ENCODE measurements at places on chromosomes 12 and 14.

GRCh38 chr12:55188974-55189556, 31.8 kb upstream of the OR10A7 start:
- DNase-seq = peak; percentile 51

- no peak for DNase-seq
Measured at GRCh38 chr12:93101367-93101766, 172.3 kb upstream of the EEA1 start.

DNA sequence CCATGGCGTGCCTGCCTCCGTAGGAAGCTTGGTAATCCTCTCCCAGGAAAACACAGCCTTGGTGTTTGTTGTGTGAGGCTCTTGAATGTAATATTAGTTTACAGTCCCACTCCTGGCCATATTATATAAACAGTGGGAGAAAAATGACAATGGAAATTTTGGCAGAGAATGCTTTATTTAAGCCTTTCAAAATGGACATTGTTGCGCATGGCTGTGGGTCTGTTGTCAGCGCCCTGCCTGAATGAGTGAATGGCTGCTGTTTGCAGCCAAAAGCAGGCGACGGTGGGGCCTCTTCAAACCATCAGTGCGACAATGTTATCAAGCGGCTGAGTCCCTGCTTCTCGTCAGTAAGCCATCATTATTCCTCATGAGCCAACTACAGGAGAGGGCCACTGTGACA, 201.8 kb upstream of the RMST start:
- no peak for DNase-seq

DNA sequence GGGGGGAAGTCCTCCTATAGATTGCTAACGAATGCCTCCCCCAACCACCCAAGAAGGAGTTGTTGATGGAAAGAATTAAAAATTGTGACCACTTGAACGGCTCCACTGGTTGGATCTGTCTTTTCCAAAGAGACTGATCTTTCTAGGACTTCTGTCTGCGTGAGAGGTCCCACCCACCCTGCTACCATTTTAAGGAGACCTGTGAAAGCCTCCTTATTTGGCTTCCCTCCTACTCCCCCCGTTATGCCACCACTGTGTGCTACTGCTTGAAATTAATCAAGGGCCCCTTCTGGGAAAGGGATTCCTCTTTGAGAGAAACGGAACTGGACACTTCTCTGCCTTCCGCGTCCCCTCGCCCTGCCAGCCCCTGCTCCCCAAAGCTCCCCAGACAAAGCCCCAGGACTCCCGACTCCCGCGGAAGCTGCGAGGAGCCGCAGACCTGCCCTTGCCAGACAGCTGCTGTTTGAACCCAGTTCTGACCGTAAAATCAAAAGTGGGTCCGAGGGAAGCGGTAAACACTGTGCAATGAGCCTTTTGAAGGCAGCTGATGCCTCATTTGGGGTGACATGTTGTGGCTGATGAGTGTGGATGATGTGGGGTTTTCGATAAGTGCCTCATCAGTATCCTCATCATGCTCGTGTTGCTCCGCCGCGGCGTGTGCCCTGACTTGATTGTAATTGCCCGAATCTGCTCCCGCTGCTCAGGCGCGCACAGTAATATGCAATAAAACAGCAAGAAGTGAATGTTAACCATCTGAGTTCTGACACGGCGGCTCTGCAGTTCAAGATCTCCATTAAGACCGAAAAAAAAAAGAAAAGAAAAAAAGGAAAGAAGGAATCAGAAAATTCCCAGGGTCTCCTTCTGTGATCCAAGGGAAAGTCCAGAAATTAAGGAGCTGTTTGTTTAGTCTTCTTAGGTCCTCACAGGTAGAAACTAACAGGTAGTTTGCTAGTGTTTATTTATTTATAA, 48.2 kb downstream of the MBIP start:
- no peak for DNase-seq

- no peak for DNase-seq
Measured at GRCh38 chr14:77565289-77565993, 51.0 kb downstream of the SPTLC2 start.

- DNase-seq = no peak
Measured at GRCh38 chr12:43111608-43112007, 440.4 kb downstream of the ADAMTS20 start.

GRCh38 chr12:71442567-71442931, 3.0 kb downstream of the LGR5 start:
- no peak for DNase-seq

DNA sequence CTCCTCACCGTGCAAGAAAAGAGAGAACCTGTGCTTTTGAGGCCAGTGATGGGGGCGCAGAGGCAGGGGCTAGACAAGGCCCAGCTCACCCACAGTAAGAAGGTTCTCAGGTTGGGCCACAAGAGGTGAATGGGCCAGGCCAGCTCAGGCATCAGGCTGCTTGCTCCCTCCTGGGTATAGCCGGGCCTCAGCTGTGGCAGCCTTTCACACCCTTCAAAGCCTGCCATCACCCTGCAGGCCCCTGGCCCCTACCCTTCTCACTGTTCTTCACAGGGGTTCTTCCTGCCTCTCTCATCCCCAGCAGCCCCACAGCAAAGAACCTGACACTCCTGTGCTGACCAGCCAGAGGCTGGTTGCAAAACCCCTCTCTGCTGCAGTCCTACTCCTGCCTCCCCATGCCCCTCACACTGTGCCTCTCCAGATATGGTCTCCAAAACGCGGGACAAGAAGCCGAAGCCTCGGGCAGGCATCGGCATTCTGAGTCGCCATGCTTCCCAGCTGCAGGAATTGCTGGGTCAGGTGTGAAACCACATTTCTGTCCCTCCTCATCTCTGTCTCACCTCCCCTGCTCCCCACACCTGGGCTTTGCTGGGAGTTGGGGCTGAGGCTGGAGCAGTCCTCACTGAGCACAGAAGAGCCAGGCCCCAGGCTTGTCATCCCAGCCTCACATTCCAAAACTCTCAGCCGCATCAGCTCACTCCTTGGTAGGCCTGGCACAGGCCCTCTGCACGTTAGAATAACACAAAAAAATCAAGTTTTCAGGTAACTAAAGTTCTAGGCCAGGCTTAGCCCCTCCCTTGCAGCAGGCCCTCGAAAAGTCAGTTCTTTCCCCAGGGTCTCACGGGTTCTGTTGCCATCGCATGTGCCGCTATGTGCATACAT, 6.9 kb upstream of the FAIM2 start:
- DNase-seq = no peak

GRCh38 chr12:52093346-52093745, 13.8 kb downstream of the SMIM41 start:
- DNase-seq = no peak

Data from HS-27A (cell line).